ENCODE measurements at places on chromosomes 3 and 15.

DNA sequence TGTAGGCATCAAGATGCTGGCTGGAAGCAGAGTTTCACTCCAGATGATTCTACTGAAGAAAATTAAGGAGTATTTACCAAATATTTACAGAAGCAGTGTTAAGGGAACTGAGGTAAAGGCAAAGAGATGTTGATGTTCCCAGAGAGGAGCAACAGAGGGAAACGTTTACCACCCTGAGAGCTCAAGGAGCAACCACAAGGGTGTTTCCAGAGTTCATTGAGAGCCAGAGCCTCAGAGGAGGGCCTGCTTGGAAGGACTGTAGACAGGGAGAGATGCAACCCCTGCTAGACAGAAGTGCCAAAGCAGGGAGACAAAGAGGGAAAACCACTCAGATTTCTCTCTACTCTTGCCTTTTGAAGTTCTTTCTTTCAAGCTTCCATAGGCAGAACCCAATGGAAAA is 474.5 kb downstream of the RBMS3 start:
- DNase-seq, result no peak

- no peak for DNase-seq
Observed at GRCh38 chr15:80159811-80160569, 7.2 kb downstream of the FAH start.

GRCh38 chr3:186998937-186999368 is 68.6 kb downstream of the ST6GAL1 start:
- no peak for DNase-seq

- DNase-seq, result no peak
Observed at GRCh38 chr3:53170325-53171063, 9.5 kb downstream of the PRKCD start.

DNA sequence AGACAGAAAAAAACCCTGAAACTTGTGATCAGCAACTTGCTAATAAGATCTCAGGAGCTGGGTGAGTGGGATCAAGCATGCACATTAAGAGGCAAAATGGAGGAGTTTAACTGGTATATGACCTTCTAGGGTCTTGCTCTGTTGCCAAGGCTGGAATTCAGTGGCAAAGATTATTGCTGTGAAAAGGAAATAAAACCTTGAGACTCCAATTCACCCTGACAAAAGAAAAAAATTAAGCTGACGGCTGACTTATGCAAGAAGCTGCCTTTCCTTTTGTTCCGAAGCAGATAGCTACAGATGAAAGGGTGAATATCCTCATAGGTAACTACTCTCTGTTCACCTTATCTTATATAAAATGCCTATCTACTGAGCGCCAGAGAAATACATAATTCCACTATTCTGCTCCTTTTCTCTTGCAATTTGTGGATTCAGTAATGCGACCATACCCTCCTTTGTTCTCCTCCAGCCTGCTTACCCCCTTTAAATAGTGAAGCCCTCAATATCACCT is 68.9 kb downstream of the HERC1 start:
- no peak for DNase-seq

DNA sequence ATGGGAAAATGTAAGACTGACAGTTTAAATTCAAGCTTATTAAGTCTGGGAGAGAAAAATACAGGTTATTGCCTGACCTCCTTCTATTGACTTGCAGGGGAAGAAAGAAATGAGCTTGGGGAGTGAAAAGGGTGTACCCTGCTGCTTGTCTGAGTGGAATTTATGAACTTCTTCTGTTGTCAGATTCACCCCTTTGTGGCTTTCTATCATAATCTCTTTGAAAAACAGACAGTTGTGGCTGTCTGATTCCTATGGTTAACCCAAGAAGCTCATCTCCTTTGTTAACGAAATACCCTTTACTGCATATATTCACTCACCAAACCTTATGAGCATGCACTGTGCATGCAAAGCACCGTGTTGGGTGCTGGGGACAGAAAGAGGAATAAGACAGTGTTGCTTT is 22.5 kb downstream of the GPD1L start:
- DNase-seq, result no peak

DNA sequence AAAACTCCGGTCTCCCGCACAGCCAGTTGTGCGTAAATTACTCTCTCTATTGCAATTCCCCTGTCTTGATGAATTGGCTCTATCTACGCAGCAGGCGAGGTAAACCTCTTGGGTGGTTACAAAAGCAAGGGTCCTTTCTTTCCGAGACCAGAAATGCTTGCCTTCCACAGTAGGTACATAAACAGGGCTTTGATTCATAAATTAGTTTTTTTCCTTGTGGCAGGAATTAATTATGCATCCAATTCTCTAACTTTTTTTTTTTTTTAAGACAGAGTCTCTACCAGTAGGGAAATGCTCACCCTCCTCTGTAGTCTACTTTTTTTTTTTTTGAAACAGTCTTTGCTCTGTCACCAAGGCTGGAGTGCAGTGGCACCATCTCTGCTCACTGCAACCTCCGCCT is 16.3 kb downstream of the CD80 start:
- DNase-seq, result no peak

GRCh38 chr3:136353461-136353860 is 103.3 kb downstream of the PCCB start:
- no peak for DNase-seq

DNA sequence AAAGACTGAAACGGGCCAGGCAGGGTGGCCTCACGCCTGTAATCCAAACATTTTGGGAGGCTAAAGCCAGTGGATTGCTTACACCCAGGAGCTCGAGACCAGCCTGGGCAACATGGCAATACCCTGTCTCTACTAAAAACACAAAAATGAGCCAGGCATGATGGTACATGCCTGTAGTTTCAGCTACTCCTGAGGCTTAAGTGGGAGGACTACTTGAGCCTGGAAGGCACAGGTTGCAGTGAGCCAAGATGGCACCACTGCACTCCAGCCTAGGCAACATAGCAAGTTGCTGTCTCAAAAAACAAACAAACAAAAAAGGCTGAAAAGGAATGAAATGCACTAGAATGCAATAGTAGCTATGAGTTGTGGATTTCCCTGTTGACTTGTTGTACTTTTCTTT is 94.7 kb downstream of the STAG1 start:
- no peak for DNase-seq

- DNase-seq, result no peak
Observed at GRCh38 chr15:48394970-48395369, 63.7 kb downstream of the DUT start.

- no peak for DNase-seq
Observed at GRCh38 chr3:15538345-15538744, 16.8 kb upstream of the COLQ start.

DNA sequence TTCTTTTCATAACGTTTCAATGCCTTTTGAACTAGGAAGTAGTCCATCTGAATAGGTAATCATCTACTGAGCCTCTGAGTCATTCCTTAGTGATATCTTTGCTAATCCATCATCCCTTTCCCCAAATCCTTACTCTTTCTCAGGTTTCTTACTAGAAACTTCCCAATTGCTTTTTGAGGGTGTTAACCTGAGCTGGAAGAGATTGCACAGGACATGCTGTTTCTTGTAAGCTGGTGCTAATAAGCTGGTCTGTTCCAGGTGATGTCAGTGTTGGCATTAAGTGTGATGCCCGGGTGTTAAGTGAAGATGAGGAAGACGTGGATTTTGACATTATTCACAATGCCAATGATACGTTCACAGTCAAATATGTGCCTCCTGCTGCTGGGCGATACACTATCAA is 101.0 kb downstream of the DNASE1L3 start:
- no peak for DNase-seq

DNA sequence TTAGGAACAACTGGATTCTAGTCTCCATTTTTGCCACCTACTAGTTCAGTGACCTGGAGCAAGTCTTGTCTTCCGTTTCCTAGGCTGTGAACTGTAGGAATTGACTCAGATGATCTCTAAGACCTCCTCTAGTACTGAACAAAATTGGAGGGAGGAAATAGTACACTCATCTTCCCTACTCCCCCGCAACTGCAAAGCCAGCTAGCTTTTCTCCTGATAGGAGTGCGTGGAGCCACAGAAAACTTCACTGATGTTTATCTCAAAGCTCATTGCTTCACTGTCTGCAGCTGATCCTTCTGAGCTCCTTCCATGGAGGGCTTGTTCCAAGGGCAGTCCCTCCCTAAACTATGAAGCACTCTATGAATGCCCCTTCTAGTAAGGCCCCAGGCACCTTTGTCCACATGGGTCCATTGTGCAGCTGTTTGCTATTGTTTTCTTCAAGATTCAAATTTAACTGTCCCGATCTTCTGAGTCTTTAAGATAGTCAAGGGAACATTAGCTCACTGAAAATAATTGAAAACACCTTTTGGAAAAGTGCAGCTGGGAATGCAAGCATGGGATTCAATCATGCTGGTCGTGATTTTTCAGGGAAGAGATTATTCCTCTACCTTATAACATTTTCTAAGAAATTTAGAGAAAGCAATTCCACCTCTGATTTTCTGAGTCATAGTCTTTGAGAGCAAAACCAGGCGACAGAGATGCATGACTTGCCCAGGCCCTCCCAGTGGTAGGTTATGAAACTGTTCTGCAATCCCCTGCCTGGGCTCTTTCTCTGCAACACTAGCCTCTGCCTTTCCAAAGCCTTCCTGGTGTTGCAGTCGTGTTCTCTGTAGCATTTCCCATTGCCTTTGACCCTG is 24.3 kb downstream of the FILIP1L start:
- peak; percentile 63 for DNase-seq

DNA sequence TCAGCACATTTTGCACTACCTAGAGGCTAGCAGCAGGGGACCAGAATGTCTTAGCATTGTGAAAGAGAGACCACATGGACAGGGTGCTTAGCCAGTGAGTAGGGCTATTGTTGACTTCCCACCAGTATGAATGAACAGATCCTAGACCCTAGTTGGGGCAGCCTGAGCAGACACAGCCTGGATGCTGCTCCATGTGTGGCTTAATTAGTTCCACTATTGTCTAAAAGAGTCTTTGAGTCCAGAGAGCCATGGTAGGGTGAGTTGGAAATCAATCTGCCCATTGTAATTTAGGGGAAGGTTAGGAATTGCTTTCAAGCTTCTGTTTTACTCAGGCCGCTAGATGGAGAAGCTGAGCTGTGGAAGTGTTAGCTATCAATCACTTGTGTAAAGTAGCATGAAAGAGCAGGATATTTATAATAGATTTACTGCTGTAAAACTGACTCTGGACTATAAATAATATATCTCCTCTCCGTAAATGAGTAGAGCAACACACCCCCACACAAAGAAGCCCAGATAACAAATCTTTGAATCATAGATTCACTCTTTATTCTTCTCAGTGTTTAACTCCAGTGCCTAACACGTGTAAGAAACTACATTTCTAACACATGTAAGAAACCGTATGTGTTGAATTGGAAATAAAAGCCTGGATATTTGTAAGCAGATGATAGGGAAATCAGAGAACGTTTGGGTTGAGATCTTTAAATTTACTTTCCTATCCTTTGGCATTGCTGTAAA is 4.1 kb upstream of the GCSAM start:
- DNase-seq, result peak; percentile 53

- DNase-seq, result no peak
Observed at GRCh38 chr15:79673416-79674123, 223.2 kb downstream of the MTHFS start.

GRCh38 chr15:74857082-74857655 is 14.2 kb upstream of the ULK3 start:
- DNase-seq, result peak; percentile 70
